Stimulated activated CD8-positive, alpha-beta memory T cell treated with anti-CD3 and anti-CD28 coated beads, Interleukin-4, amount 100 ng/mL, for 4 hours (primary cell): ENCODE measurements at places on chromosomes 1 and 21.

- no peak for DNase-seq
These were observed 92.0 kb downstream of the STUM start for GRCh38 chr1:226640321-226641136.

GRCh38 chr1:231808990-231809389, 182.4 kb downstream of the DISC1 start:
- DNase-seq, result no peak

DNA sequence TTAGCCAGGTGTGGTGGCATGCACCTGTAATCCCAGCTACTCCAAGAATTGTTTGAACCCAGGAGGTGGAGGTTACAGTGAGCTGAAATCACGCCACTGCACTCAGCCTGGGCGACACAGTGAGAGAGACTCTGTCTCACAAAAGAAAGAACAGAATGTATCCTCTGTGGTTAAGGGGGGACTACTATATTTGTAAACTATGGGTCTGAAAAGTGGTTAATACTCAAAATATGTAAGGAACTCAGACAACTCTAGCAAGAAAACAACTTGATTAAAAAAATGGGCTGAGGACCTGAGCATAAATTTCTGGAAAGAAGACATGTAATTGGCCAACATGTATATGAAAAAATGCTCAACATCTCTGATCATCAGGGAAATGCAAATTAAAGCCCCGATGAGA, 11.2 kb downstream of the FNBP1L start:
- DNase-seq, result no peak

DNA sequence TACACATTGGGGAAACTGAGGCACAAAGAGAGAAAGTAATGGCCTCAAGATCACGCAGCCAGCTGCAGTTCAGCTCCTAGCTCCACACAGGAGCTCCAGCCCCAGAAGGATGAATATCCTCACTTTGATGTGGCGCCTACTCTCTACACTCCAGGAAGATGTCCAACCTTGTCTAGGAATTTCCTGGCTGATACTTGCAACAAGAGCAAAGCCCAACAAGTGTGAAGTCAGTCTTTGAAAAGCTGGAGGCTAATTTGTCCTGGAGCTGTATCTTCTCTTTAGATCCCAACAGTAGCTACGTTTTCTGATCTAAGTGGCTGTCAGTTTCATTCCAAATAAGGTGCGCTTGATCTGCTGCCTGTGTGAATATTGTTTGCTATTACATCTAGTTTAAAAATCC, 344.9 kb downstream of the PTPRU start:
- no peak for DNase-seq

GRCh38 chr1:228898582-228898992, 163.3 kb downstream of the RHOU start:
- no peak for DNase-seq

- peak; percentile 89 for DNase-seq
These were observed 42.4 kb downstream of the CTNNBIP1 start for GRCh38 chr1:9867408-9868243.

DNA sequence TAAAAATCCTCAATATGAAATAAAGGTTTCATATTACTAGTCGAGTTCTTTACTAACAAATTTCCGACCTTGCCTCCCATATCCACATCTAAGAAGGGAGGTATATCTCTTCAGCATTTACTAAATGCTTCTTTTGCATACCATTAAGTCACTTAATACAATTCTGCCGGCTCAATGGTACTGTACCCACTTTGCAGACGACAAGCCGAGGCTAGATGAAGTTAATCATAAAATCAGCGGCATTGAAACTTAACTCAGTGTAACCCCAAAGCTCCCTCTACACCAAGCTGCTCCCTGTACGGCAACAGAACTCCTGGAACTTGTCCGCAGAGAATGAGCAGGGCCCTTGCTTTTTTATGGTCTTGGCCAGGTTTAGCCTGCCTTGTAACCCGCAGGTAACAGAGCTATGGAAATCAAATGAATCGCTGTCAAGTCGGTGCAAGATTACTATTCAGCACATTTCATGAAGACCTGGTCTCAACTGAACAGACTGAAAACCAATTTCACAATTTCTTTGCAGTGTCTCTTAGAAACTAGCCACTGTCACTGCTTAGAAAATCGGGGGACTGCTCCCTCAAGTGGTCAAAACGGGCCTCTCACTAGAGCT, 738 bp downstream of the INTS7 start:
- no peak for DNase-seq

- DNase-seq, result no peak
These were observed 6.3 kb downstream of the PHC2 start for GRCh38 chr1:33424610-33425009.

DNA sequence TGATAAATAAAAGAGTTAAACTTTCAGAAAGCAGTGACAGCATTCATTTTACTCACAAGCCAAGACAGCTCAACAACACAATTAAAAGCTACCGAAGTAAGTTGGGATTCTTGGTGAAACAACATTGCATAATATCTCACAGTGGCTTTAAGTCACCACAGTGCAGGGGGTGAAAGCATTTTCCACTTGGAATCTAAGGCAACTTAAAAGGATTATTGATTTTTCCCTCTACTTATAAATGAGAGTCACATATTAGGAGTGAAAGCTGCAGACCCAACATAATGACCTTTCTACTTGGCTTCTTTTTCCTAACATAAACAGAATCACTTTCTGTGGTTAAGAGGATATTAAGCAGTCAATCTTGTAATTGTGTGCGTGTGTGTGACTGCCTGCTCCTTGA, 536.6 kb upstream of the CXADR start:
- no peak for DNase-seq

DNA sequence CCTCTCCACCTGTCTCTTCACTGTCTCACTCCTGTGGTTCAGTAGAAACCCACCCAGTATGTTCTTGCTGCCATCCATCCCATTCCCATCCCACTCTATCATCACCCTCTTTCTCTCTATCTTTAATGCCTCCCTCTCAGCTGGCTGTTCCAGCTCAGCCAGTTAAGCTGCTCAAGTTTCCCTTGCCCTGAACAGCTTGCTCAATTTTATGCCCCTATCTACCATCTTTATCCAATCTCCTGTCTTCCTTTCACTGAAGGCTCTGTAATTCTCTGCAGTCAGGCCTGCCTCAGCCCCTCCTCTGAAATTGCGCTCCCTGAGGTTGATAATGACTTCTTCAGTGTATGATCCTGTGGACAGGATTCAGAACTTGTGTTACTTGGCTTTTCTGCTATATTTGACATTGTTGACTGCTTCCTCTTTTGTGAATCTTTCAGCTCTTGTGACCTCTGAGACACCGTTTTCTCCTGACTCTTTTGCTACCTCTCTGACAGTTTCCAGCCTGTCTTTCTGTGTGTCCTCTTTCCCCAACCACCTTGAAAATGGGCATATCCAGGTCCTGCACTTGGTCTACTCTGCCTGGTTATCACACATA, 13.9 kb upstream of the BCAR3 start:
- no peak for DNase-seq
